Inflammatory macrophage treated with lipopolysaccharide for 1 hour (primary cell): ENCODE measurements at places on chromosomes 7 and 10.

DNA sequence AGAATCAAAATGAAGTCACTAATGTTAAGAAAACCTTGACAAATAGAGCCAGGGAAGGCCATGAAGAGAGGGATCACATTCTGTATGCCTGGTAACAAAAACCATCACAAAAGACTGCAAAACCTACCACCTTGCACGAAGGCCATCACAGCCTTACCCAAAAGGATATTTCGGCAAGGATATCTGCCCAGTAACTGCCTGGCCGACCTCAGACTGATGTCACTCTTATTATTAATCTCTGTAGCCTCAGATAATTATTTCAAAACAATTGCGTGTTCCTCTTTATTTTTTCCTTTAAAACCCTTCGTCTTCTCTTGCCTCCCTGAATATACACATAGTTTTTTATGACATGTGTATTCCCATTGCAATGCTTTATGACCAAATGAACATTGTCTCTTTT is 52.5 kb downstream of the CDC14C start:
- peak; percentile 18 for DNase-seq

DNA sequence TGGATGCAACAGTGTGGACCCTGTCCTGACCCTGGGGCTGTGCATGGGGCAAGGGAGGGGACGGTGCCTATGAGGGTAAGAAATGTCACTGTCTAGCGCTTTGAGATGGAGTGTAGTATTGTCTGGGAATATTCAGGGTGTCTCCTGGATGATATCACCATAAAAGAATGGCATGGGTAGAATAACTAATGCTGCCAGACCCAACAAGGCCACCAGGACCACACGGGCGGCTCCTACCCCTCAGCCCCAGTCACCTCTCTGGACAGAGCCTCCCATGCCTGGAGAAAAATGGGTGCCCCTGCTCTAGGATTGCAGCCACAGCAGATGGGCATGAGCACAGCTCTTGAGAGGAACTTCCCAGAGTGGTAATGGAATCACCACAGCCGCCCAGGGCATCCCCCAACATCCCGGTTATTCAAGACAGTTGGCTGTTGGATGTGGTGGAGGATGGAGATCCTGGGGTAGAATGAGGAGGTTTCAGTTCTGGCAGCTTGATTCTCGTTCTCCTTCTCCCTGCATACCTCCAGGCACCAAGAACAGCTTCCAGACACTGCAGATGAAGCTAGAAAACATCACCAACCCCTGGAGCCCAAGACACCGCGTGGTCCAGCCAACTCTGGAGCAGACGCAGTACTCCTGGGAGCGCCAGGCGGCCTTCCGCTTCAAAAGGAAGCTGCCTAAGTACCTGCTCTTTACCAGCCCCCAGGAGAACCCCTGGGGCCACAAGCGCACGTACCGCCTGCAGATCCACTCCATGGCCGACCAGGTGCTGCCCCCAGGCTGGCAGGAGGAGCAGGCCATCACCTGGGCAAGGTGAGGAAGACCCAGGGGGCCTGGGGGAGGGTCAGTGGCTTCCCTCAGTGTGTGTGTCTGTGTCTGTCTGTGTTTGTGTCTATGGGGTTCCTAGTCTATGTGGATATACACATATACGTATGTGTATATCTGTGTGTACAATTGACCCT is 6.2 kb downstream of the AOC1 start:
- DNase-seq: no peak

DNA sequence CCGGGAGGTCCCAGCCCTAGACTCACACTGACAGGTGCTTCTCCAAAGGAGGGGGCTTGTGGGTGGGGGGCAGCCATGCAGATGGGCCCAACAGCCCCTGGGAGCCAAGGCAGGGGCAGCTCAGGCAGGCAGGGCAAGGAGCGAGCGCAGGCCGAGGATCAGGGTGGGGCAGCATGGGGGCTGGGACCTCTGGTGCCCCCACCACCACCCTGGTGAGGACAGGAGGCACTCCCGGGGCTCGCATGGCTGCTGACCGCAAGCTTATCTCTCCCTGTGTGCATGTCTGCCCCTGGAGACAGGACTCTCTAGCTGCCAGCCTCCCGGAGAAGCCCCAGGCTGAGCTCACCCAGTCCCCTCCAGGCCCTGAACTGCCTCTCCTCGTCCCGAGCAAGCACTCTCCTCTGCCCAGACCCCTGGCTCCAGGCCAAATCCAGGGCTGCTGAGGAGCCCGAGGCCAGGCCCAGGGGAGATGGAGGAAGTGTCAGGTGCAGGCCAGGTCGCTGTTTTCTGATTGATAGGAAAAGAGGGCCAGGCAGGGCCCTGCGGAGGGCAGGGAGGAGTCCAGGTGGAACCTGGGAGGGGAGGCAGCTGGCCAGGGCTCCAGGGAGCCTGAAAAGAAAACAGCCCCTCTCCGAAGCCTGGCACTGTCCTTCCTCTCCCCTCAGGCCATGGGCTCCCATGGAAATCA is 39.0 kb downstream of the PDGFA start:
- DNase-seq: no peak

- DNase-seq: no peak
Observed at GRCh38 chr7:155292680-155293226, 4.9 kb upstream of the INSIG1 start.

DNA sequence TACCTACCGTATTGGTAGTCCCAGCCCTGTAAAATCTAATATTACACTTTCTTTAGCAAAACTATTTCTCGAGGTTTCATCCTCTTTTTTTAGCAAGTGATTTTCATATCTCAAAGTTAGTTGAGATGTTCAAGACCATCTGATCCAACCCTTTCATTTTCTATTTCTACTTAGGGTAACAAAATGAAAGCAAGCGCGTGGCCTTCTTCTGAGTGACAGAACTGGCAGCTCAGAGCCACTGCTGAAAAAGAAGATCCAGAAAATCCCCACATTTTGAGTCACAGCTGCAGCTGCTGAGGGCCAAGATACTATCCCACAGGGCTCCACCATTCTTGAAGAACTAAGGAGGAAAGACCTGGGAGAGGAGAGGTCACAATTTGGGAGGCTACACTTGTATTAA is 24.8 kb upstream of the ZNF800 start:
- no peak for DNase-seq

DNA sequence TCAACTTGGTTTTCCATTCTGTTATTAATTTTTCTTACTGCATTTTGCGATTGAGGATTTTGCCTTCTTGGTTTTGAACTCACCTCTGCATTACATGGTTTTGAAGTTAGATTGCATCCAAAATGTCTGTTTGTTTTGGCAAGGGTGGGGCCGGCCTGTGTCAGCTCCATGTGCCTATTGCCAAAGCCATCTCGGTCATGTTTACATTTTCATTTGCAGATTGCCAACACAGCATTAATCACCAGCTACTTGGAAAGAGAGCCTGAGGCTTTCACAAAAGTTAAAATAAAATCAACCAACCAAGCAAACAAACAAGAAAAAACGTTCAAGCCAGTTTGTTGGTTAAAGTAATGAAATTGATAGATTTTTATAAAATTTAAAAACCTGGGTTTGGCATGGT is 695.8 kb downstream of the TYW1 start:
- no peak for DNase-seq

DNA sequence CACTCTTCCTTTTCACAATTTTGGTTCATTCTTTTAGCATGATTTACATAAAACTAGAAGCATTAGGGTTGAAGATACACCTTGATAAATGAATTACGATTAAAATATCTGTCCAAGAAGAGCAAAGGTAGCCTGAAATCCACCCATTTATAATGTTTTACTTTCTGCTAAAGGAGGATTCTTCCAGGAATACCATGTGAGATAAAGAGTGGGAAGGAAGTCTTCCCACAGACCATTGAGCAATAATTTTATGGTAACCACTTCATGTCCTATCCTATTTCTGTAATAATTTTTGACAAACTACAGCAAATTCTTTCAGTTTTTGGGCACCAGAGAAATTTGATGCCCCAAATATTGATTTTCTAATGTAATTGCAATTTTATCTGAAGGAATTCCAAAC is 150.6 kb upstream of the STEAP4 start:
- DNase-seq: peak; percentile 36

DNA sequence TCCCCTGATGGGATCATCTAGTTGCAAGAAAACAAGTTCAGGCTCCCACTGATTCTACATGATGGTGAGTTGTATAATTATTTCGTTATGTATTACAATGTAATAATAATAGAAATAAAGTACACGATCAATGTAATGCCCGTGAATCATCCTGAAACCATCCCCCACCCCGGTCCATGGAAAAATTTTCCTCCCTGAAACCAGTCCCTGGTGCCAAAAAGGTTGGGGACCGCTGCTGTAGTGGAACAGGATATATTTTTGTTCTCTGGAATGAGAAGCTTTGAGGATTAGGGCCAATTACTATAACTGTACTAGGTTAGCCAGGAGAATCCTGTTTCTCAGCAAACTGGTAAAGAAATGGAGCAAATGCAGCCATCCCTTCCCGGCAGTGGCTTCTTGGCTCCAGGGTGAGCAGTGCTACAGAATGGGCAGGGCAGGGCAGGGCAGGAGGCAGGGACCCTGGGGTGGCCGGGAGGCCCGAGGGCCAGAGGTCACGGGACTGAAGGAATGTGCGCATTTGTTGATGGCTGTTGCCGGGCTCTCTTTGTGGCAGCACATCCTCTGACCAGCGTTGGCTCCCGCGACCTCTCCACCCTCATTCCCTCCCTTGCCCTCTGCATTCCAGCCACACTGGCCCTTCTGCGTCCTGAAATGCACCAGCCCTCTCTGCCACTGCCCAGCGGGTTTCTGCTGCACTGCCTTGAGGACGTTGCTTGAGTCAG is 162.3 kb upstream of the NPS start:
- no peak for DNase-seq

DNA sequence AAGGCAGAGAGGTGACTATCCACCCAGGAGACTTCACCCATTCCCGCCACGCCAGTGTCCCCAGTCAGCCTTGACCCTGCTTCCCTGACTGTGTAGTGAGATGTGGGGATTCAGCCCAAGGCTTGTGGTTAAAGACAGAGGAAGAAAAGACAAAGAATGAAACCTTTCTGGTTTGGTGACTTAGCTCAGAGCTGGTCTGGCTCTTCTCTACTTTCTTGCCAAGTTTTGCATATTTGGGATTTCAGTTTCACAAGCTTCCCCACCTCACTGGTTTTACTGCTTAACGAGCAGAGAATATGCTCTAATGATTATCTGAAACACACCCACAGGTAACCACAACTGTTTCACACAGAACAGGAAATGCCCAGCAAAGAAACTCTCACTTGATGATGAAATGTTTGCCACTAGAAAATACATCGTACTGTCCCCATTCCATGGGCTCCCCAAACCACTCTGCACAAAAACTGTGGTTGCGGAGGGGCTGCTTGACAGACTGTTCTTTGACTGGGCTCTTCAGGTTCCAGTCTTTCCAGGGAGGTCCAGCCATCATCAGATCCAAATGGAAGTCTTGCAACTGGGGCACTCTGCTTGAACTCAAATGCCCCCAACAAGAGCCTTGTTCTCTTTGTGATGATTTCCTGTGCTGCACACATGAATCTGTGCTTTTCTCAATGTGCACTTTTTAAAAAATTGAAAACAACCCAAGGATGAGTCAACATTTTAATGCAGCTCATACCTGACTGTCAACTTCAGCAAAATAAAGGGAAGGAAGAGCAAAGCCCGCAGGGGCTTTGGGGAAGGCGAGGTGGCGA is 95.5 kb downstream of the CTBP2 start:
- peak; percentile 77 for DNase-seq

GRCh38 chr10:110994406-110995086 is 75.1 kb downstream of the SHOC2 start:
- DNase-seq: no peak

DNA sequence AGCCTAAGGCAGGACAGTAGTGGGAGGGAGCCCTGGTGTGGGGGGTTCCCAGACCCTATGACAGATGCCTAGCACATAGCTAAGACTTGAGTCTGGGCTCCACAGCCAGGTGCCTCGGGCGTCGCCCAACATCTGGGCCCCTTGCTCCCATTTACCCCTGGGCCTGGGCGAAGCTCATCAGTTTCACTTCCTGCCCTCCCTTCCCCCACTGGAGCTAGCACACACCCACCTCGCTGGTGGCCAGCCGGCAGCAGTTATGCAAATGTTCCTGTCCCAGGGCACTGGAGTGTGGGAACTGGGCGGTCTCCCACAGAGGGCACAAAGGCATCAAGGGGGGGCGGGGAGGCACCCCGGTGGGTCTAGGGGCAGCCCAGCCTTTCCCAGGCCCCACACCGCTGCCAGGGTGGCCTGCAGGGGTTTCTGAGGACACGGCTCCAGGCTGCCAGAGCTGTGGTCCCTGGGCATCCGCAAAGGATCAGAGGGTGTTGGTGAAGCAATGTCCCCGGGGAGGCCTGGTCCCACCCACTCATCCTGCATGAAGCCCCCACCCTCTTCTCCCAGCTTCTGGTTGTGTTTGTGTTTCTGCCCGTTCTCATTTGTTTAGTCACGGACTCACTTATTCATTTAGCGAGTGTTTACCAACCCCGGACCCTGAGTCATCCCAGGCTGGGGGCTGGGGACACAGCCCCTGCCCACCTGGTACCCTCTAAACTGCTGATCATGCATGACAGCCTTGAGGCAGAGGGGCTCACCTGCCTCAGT is 20.4 kb downstream of the SH2B2 start:
- DNase-seq: peak; percentile 84
